Activated T-helper 17 cell treated with anti-CD3 and anti-CD28 coated beads, Interleukin-2, amount 50 U/mL, for 72 hours (primary cell): ENCODE measurements at places on chromosomes 5 and 9. TPM values are rescaled to one million over a fixed set of nuclear protein-coding genes. Genes with fewer than 3 reads are reported as not detected.

PCDHB16 gene
- total RNA-seq = not detected

GRCh38 chr5:73314395-73315257, 134.0 kb downstream of the FOXD1 start:
- ATAC-seq = no peak

DNA sequence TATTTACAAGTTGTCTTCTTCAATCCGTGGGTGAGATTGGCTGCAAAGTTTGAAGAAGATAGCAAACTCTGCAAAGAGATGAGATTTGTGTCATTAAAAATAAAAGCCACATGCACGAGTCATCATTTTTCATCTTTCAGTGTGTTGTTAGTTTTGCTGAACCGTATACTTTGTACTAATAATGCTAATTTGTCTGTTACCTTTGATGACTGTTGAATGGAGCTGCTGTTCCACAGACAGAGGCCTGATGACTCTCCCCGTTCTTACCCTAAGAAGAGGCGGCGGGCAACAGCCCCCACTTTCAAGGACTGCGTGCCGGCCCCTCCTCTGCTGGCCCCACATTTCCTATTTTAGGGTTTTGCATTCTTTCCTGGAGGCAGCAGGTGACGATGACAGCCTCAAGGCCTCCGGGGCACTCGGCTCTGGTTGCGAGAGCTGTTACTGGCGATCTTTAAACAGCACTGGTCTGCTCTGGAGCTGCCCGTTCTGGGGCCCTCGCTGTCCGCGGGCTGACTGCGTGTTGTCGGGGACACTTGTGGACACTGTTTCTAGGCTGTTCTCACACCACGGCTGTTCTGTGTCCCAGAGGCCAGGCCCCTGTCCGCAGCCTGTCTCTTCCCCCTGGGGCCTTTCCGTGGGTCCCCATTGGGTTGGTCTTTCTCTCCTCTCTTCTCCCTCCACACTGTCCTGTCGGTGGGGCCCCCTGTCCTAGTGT, 35.1 kb downstream of the NDUFS6 start:
- no peak for ATAC-seq

- ATAC-seq = no peak
Observed at GRCh38 chr5:173256800-173257199, 21.8 kb upstream of the NKX2-5 start.

DNA sequence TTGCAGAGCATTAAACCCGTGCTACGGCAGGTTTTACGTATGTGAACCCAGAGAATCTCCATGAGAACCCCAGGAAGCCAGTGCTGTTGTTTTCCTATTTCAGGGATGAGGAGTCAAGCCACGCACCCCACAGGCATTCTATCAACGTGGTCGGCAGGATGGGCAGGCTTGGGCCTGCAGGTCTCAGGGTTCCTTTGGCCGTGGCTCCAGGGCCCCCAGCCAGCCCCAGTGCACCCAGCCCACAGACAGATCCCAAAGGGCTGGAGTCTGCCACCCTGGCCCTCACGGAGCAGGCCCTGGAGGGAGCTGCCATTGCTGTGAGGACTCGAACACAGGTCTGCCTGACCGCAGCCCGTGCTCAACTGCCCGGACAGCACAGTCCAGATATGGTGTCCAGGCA, 77.1 kb upstream of the STXBP1 start:
- ATAC-seq = no peak

DNA sequence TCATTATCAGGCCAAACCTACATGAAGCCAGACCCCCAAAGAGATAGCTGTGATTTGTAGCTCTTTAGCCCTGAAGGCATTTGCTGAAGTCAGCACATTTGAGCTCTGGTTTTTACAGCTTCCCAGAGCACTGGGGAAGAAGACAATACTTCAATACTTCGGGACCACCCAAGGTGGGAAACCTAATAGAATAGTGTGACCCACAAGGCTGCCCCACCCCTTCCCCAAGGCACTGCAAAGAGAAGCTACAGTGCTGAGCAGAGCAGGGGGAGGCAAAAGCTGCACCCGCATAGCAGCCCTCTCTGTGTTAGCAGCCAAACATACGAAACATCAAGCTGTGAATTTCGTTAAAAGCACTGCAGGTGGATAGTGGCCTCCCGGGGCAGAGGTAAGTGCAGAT, 87.3 kb downstream of the HSD17B3 start:
- ATAC-seq = no peak

DNA sequence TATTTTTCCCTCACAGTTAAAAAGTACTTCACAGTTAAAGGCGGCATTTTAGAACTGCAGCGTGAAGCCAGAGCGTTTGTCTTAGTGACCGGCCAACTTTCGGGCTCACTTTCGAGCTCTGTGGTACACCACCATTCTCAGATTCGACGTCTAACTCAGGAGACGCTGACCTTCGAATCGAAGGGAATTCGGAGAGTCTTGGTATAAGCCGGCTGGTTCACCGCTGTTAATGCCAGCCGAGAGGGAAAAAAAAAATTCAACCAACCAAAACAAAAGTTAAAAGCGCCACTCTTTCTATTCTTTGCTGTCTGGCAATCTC, 544 bp upstream of the SNX24 start:
- ATAC-seq = peak; percentile 31

GRCh38 chr9:127264462-127265219, at the start of gene GARNL3:
Gene GARNL3 (plus strand): TSS chr9:127264774. CDS start chr9:127264878, 104 bp downstream.
- no peak for ATAC-seq

GRCh38 chr5:134394932-134395331, 16.7 kb downstream of the CDKN2AIPNL start:
- ATAC-seq = no peak

- no peak for ATAC-seq
Observed at GRCh38 chr9:122656378-122656777, 1.0 kb downstream of the OR1B1 start.

DNA sequence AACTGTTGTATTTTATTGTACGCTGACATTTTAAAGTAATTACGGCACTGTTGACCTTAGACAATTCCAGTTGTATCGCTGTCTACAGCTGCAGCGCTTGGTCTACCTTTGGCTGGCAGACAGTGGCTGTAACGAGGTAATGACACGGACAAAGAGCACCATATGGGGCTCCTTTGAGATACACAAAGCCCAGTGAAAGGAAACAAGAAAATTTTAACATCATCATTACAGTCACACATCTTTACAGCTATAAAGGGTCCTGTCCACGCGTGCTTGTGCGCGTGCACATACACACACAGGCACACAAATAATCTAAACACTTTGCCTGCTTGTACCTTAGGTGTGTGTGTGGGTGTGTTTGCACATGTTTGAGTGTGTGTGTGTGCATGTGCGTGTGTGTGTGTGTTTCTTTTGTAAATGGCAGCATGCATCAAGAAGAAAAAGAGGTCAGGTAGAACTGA, 946.0 kb downstream of the NR2F1-AS1 start:
- ATAC-seq = no peak

SLC1A3 gene
- 0.26 TPM for total RNA-seq

- ATAC-seq = no peak
Observed at GRCh38 chr5:1498623-1499416, 24.9 kb downstream of the LPCAT1 start.

EXOSC2 gene
- 66.9 TPM for total RNA-seq

SPINK4 gene
- not detected for total RNA-seq

CCDC180 gene
- total RNA-seq = 0.95 TPM
